ENCODE measurements at places on chromosomes 5 and 9.

GRCh38 chr5:107997338-107997980 lies 326.7 kb upstream of the EFNA5 start:
- no peak for DNase-seq

GRCh38 chr5:73201547-73202513 lies 28.8 kb downstream of the TMEM174 start:
- no peak for DNase-seq

DNA sequence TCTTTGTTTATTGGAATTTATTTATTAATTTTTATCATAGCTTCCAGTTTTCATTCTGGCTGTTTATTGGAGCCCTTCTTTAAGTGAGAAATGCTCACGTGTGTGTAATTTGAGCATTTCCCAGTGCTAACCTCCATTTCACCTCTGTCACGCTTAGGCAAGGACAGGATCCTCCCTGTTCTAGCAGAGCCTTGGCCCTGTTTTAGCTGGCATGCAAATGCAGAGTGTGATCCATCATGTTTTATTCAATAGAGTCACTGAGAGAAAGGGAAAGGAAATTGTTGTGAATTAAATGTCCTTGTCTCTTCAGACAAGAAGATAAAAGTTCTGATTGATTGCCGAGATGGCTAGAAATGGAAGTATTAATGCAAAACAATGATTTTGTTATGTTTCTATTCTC lies 137.3 kb upstream of the ACO1 start:
- DNase-seq: no peak

DNA sequence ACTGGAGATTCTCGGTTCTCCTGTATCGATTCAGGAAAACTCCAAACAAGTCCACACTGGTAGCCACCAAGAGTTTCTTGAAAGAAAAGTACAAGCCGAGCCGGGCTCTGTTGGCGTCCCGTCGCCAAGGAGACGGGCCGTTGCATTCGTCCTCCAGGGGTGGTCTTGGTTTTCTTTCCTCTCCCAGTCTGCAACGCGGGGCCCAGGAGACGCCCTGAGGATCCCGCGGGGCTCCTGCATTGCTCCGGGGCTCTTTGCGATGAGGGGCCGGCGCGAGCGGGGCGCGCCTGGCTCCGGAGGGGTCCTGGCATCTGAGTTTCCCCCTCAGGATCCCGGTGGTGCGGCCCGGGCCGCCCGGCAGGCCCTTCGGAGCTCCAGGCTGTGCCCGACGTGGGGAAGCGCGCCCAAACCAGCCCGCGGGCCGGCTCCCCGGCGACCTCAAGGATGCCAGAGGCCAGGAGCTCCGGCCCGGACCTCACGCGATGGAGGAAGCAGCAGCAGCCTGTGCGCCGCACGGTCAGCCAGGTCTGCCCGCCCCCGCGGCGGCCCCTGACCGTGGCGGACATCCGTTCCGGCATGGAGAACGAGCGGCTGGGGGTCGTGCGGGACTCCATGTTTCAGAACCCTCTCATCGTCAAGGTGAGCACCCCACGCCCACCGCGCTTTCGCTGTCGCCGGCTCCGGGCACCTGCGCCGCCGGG lies at the start of gene CFAP77:
Gene CFAP77, plus strand, starts transcription at position 384 of the 701 bp plus-strand sequence. Its CDS starts 61 bp downstream, at position 445.
- no peak for DNase-seq

DNA sequence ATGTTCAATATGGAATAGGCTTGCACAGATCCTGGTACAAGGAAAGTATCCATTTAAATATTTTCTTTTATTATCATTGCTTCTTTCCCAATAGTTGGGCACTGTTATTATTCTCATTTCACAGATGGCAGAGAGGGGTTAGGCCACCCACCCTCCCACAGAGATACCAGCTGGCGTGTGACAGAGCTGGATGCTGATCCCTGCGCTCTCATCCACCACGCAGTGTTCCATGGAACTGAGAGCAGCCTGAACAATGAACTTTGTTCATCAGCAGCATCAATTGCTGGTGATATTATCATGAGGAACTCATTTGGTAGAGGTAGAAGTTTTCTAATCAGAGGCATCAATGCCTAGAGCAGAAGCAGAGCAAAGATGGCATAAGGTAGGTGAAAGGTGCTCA lies 227.9 kb downstream of the ESM1 start:
- DNase-seq: no peak

- DNase-seq: no peak
These were observed 186.7 kb downstream of the PARP8 start for GRCh38 chr5:50853151-50853550.

DNA sequence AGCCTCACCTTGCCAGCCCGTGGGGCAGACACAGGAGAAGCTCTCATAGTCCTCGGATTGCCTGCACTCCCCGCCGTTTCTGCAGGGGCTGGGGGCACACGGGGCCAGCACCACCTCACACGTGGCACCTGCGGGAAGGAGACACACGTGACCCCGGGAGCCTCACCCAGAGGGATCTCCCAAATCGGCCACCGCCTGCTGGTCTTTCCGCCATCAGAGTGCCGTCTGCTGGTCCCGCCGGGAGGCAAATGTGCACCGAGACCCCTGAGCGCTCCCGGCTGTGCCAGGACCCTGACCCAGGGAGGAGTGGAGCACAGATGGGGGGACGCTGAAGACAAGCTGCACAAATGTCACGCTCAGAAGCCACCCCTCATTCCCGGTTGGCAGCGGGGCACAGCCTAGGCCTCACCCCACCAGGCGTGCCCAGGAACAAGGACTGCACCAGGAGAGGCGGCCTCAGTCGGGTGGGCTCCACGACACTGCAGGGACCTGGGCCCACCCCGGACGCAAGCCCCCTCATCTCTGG lies 28.4 kb upstream of the SEC16A start:
- no peak for DNase-seq

DNA sequence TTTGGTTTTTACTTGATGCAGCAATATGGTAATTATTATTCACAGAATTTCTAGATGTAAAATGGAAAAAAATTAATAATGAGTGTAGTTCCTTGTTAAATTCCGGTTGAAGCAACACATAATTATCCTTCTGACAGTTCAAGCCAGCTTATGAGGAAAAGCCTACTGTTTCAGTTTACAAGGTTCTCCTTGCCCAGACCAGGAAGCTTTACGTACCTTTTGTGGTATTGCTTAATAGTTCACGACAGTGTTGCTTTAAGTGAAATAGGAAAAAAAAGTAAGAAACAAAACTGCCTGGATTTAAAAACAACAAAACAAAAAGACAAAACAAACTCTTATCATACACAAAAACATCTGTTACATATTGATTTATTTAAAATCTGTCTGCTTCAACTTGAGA lies 547.3 kb upstream of the C9orf72 start:
- no peak for DNase-seq

- DNase-seq: no peak
These were observed 281.7 kb downstream of the CCDC171 start for GRCh38 chr9:15834541-15834940.

Data from amniotic stem cell (primary cell).